Activated naive CD4-positive, alpha-beta T cell treated with anti-CD3 and anti-CD28 coated beads for 36 hours (primary cell): ENCODE measurements at places on chromosomes 4 and X. TPM values are rescaled to one million over a fixed set of nuclear protein-coding genes. Genes with fewer than 3 reads are reported as not detected.

SASH3 gene
- 98.7 TPM for total RNA-seq

NLGN4X gene
- not detected for total RNA-seq

CDS1 gene
- 0.36 TPM for total RNA-seq

MFAP3L gene
- total RNA-seq, result 0.74 TPM

PLAC8 gene
- total RNA-seq, result 62.3 TPM

RAP1GDS1 gene
- total RNA-seq, result 40.9 TPM

ADGRG4 gene
- total RNA-seq, result not detected

RNF175 gene
- total RNA-seq, result 1.4 TPM

MGARP gene
- total RNA-seq, result not detected

STK32B gene
- total RNA-seq, result not detected

FRG2 gene
- not detected for total RNA-seq

GAGE12F gene
- not detected for total RNA-seq

VSIG1 gene
- total RNA-seq, result 1.6 TPM

CXorf49 gene
- total RNA-seq, result not detected

IGSF1 gene
- not detected for total RNA-seq

CSN3 gene
- total RNA-seq, result not detected

NPY5R gene
- not detected for total RNA-seq

ZNF732 gene
- total RNA-seq, result not detected

FGFR3 gene
- 0.27 TPM for total RNA-seq

KCTD8 gene
- not detected for total RNA-seq

DCHS2 gene
- total RNA-seq, result not detected

ESX1 gene
- not detected for total RNA-seq

RTL5 gene
- 0.10 TPM for total RNA-seq

CLCN3 gene
- 18.4 TPM for total RNA-seq

C4orf36 gene
- total RNA-seq, result 0.44 TPM

GAGE12C gene
- not detected for total RNA-seq

ADGRG2 gene
- not detected for total RNA-seq
